ENCODE measurements at places on chromosomes 1 and 21. TPM values are rescaled to one million over a fixed set of nuclear protein-coding genes. Genes with fewer than 3 reads are reported as not detected.
A peak's percentile ranks its signal among the peaks of the same experiment; 100 is the strongest.

The SRM gene
- 29.1 TPM for total RNA-seq

The KIAA1614 gene
- 0.14 TPM for total RNA-seq

The VHLL gene
- not detected for total RNA-seq

The TNN gene
- 0.55 TPM for total RNA-seq

The DENND1B gene
- 7.3 TPM for total RNA-seq

The GOLT1A gene
- 62.2 TPM for total RNA-seq

The DHDDS gene
- 23.8 TPM for total RNA-seq

The GNG4 gene
- total RNA-seq: not detected

The INSRR gene
- not detected for total RNA-seq

DNA sequence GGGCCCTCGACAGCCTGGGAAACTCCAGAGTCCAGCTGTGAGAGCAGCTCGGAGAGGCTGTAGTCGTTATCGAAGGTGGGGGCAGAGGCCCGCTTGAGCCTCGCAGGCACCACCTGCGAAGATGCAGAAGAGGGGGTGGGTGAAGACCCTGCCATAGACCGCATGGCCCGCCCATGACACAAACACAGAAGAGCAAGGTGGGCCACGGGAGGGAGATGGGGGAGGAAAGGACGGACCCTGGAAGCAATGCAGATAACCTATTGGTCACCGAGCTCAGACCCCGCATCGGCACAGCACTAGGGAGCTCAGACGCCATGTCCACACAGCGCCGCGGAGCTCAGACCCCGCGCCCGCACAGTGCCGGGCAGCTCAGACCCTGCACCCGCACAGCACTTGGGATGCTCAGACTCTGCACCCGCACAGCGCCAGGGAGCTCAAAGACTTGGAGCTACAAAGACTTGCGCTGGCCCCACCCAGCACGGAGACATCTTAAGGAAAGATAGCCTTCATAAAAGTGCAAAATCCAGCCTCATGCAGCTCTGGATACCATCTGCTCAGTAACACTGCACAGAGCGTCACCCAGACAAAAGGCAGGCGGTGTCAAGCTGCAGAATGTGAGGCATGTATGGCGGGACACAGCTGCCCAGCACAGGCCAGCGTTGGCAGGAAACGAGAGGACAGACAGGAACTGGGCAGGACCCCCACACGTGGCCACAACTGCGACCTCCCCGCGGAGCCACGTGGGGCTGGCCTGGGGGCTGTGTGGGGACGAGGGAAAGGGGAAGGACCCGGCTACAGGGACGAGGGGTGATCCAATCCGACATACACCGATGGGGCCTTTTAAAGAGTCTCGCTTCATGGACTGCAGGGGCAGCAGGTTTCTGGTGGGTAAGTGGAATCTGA, 22.6 kb downstream of the RIPK4 start:
- H3K36me3 ChIP-seq: no peaks in the 10 kb centered on the region
- no peak overlapping the region for H3K27ac ChIP-seq
- H3K4me3 ChIP-seq: no peak overlapping the region
- DNase-seq: no peak
- no peaks in the 10 kb centered on the region for H3K27me3 ChIP-seq

DNA sequence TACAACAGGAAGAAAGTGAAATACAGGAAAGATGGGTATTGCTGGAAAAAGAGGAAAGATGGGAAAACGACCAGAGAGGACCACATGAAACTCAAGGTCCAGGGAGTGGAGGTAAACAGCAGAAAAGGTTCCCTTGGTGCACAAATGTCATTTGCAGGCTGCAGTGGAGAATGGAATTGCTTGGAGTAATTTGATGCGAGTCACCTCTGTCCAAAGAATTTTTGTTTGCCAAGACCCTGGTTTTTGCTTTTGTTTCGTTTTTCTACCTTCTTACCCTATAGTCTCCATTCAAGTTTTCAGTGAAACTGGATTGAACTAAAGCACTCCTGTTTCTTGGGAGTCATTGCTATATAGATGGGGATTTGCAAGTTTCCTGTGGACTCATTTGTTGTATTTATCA, 464.3 kb downstream of the CAMTA1 start:
- H3K27me3 ChIP-seq: no peaks in the 10 kb centered on the region
- H3K4me1 ChIP-seq: no peaks in the 10 kb centered on the region
- DNase-seq: no peak
- no peak overlapping the region for H3K4me3 ChIP-seq

DNA sequence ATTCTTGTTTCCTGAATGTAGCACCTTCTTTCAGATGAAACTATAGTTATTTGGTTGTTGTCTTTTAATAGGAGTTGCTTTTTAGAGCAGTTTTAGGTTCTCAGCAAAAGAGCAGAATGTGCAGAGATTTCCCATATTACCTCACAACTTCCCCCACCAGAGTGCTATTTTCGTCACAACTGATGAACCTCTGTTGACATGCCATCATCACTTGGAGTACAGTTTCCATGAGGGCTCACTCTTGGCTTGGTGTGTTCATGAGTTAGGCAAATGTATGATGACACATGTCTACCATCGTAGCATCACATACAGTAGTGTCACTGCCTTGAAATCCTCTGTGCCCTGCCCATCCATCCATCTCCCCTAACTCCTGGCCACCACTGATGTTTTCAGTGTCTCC, 3.7 kb downstream of the IBA57 start:
- no peak overlapping the region for H3K4me3 ChIP-seq
- no peaks in the 10 kb centered on the region for H3K36me3 ChIP-seq
- no peaks in the 10 kb centered on the region for H3K4me1 ChIP-seq
- no peak overlapping the region for H3K27ac ChIP-seq
- no peaks in the 10 kb centered on the region for H3K27me3 ChIP-seq
- DNase-seq: no peak

- DNase-seq: no peak
- H3K4me3 ChIP-seq: no peak overlapping the region
- no peak overlapping the region for H3K27ac ChIP-seq
- H3K27me3 ChIP-seq: no peaks in the 10 kb centered on the region
These were observed 379.2 kb upstream of the ADAMTS5 start for GRCh38 chr21:27346041-27346448.

DNA sequence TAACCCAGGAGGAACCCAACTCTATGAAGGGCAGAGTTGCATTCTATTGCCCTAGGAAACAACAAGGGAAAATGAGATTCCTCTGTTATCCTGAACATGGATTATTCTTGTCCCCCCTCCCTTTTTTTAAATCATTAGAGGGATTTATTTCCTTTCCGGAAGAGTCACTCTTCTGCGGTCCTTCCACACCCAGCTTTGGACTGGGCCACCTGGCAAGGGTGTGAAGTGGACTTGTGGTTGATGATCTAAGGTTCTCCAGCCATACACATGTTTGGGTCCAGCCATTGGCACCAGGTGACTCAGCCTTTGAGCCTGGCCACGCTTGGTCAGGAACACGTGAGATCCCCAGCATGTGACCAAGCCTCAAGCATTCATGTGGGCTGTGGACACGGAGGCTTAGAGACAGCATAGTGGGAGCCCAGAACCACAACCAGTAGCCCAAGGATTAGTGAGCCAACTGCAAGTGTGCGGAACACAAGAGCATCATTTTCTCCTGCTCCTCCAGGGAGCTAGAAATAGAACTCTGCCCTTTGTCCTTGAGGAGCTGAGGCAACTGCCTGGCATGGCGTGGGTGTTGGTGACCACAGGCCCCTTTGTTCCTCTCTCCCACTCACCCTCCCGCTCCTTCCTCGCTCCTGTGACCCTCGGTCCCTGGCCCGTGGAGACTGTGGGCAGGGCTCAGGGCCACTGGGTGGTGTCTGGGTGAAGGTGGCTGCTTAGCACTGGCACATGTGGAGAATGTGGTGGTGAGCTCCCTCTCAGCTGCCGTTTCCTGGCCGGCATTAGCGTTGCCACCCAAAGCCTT, 50.1 kb downstream of the NENF start:
- H3K27ac ChIP-seq: no peak overlapping the region
- DNase-seq: no peak
- no peaks in the 10 kb centered on the region for H3K27me3 ChIP-seq
- H3K4me1 ChIP-seq: no peaks in the 10 kb centered on the region
- no peaks in the 10 kb centered on the region for H3K36me3 ChIP-seq

GRCh38 chr21:44485796-44486195, 30.5 kb downstream of the LRRC3 start:
- peak overlapping the region; percentile 48 for H3K4me3 ChIP-seq
- H3K36me3 ChIP-seq: no peaks in the 10 kb centered on the region
- H3K4me1 ChIP-seq: peaks cover 6% of the 10 kb centered on the region
- H3K27me3 ChIP-seq: no peaks in the 10 kb centered on the region

- H3K4me3 ChIP-seq: no peak overlapping the region
- no peaks in the 10 kb centered on the region for H3K27me3 ChIP-seq
- no peak for DNase-seq
- no peak overlapping the region for H3K27ac ChIP-seq
- H3K4me1 ChIP-seq: no peaks in the 10 kb centered on the region
These were observed 87.5 kb upstream of the SGIP1 start for GRCh38 chr1:66446261-66447001.

- H3K4me1 ChIP-seq: no peaks in the 10 kb centered on the region
- DNase-seq: no peak
- no peaks in the 10 kb centered on the region for H3K36me3 ChIP-seq
- peak overlapping the region; percentile 28 for H3K27ac ChIP-seq
- H3K4me3 ChIP-seq: no peak overlapping the region
These were observed 14.9 kb downstream of the MAP3K7CL start for GRCh38 chr21:29145354-29145782.

DNA sequence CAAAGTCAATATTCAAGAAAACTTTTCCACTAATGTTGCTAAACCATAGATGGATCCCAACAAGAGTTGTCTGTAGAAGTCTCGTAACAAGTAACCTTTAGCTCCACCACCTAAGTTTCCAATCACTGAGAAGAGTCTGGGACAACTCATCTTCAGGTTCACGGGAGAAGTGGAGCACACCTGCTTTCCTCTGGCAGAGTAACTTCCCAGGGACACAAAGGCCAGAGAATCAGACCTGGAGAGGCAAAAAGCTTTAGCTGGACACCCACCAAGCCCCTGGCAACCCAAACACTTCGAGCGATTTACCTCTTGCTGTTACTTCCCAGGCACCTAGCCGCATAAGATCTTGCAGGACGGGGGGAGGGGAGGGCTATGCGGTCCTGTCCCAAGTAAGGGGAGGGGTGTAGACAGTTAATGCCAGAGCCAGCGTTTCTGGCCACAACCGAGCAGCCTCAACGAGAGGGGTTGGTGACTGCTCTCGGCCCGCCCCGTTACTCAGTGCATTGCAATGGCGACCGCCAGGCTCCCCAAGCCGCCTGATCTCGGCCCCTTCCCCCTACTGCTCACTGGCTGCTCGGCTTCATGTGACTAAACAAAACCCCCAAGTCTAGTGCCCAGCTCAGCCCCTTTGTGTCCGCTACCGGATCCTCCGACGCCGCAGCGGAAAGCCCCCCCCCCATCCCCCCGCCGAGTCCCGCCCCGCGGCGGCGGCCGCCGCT, 709 bp downstream of the ZNF644 start:
- H3K4me1 ChIP-seq: no peaks in the 10 kb centered on the region
- H3K4me3 ChIP-seq: peak overlapping the region; percentile 86
- no peaks in the 10 kb centered on the region for H3K36me3 ChIP-seq
- DNase-seq: peak; percentile 77

GRCh38 chr1:33004613-33005012, 32.1 kb downstream of the AK2 start:
- no peak for DNase-seq
- H3K4me3 ChIP-seq: no peak overlapping the region
- H3K27ac ChIP-seq: no peak overlapping the region
- H3K27me3 ChIP-seq: no peaks in the 10 kb centered on the region

DNA sequence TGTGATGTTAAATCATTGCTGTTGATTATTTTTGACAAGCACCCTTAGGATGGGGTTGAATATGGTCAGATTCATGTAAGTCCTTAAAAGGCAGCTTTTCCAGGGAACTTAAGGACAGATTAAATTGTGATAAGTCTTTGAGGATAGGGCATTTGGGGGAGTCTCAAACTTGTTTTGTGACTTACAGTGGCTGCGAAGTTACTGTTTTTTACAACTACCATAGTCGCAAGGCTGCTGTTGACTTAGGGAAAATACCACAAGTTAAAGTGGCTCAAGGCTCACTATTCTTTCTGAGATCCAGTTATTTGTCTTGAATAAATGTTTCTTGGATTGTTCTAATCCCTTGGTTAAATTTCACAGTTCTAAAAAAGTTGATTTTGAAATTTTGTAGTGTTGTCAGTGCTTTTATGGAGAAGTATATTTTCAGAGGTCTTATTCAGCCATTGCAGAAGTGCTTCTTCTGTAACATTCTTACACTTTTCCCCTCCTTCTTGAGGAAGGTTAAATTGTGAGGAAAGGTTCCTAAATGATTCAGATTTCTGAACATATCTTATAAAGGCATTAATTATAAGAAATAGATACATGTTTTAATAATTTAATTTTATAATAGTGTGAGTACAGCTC, 47.0 kb upstream of the MPC2 start:
- no peak overlapping the region for H3K4me3 ChIP-seq
- no peak overlapping the region for H3K27ac ChIP-seq
- H3K4me1 ChIP-seq: peaks cover 3% of the 10 kb centered on the region
- no peak for DNase-seq
- H3K27me3 ChIP-seq: no peaks in the 10 kb centered on the region

- no peaks in the 10 kb centered on the region for H3K36me3 ChIP-seq
- DNase-seq: no peak
These were observed 53.7 kb upstream of the HMCN1 start for GRCh38 chr1:185680453-185680852.

GRCh38 chr1:7253118-7253480, 467.8 kb downstream of the CAMTA1 start:
- no peak for DNase-seq
- no peaks in the 10 kb centered on the region for H3K36me3 ChIP-seq
- H3K27ac ChIP-seq: no peak overlapping the region
- H3K4me3 ChIP-seq: no peak overlapping the region
- H3K4me1 ChIP-seq: no peaks in the 10 kb centered on the region
- no peaks in the 10 kb centered on the region for H3K27me3 ChIP-seq

- H3K36me3 ChIP-seq: no peaks in the 10 kb centered on the region
- no peaks in the 10 kb centered on the region for H3K27me3 ChIP-seq
- no peak overlapping the region for H3K27ac ChIP-seq
- no peak overlapping the region for H3K4me3 ChIP-seq
- no peaks in the 10 kb centered on the region for H3K4me1 ChIP-seq
These were observed 72.9 kb downstream of the SCMH1 start for GRCh38 chr1:41169066-41169798.

- H3K27me3 ChIP-seq: no peaks in the 10 kb centered on the region
- H3K4me1 ChIP-seq: peaks cover 22% of the 10 kb centered on the region
- peak overlapping the region; percentile 64 for H3K4me3 ChIP-seq
- H3K27ac ChIP-seq: peak overlapping the region; percentile 94
These were observed 677 bp upstream of the PMF1 start for GRCh38 chr1:156212130-156212529.

GRCh38 chr21:42520628-42521253, 7.1 kb downstream of the SLC37A1 start:
- H3K4me1 ChIP-seq: no peaks in the 10 kb centered on the region
- H3K36me3 ChIP-seq: peaks cover 16% of the 10 kb centered on the region
- H3K27me3 ChIP-seq: no peaks in the 10 kb centered on the region
- no peak overlapping the region for H3K4me3 ChIP-seq

GRCh38 chr1:40039245-40039756, 1.2 kb upstream of the CAP1 start:
- H3K27me3 ChIP-seq: no peaks in the 10 kb centered on the region
- peak overlapping the region; percentile 89 for H3K27ac ChIP-seq
- peak overlapping the region; percentile 96 for H3K4me3 ChIP-seq
- H3K4me1 ChIP-seq: peaks cover 22% of the 10 kb centered on the region
- H3K36me3 ChIP-seq: no peaks in the 10 kb centered on the region

- H3K36me3 ChIP-seq: no peaks in the 10 kb centered on the region
- H3K4me1 ChIP-seq: no peaks in the 10 kb centered on the region
- H3K27me3 ChIP-seq: no peaks in the 10 kb centered on the region
- H3K27ac ChIP-seq: no peak overlapping the region
These were observed 38.6 kb upstream of the WLS start for GRCh38 chr1:68270951-68271350.

All from right lobe of liver (tissue), 6 donors.